Spinal cord (tissue), 10 donors: ENCODE measurements at places on chromosomes 6 and 20. TPM values are rescaled to one million over a fixed set of nuclear protein-coding genes. Genes with fewer than 3 reads are reported as not detected.

GRCh38 chr6:170143401-170144150, 147.3 kb downstream of the DLL1 start:
- no peak for DNase-seq

The TBX18 gene
- total RNA-seq, result 32.8 TPM

The TOX2 gene
- total RNA-seq, result 2.8 TPM

DNA sequence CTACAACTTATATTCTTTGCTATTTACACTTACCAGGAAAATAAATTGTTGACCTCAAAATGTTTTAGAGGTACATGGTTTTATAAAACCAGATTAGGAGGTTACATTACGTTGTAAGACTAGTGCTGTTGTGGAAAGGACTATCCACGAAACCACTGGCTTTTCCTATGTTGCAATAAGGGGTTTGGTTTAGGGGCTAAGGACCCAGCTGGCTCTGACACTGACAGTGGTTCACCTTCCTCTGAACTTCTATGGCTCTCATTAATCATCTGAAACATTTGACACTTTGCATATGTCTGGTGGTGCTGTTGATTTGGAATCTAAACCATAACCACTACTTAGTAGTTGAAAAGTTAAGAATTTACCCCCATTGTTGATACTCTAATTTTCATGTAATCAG, 186.7 kb downstream of the NKAIN2 start:
- no peak for DNase-seq

The SLC26A8 gene
- 0.77 TPM for total RNA-seq

DNA sequence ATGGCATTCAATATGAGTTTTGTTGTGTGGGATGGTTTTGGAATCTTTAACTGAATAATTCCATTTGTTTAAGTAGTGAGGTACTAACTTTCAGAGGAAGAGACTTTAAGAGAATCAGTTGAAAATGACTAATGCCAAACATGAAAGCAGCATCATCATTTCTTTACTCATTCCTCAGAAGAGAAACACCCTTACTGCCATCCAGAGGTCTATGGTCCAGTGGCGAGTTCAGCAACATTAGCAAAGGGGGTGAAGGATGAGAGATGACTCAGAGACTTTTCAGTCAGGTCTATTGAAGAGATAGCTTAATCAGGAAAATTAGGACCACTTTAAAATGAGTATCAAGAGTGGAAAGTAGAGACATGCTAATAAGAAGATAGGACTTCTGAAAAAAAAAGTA, 118.8 kb downstream of the COL19A1 start:
- DNase-seq, result no peak

The IP6K3 gene
- total RNA-seq, result 1.0 TPM

DNA sequence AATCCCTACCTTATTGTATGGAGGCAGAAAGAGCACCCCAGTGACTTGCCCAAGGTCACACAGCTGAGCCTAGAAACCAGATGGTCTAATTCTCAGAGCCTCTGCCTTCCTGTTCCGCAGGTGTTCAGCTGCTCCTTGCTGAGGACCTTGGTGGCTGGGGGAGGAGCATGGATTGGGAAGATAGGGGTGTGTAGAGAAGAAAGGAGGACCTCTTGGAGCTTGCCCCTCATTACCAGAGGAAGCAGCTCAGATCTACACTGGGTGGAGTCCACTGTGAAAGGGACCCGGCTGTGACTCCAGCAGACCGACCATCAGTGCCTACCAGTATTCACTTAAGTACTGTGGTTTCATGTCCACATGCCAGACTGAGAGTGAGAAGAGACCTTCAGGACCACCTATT, 15.2 kb downstream of the FOXP4 start:
- no peak for DNase-seq
